HL-60 (cell line): ENCODE measurements at places on chromosomes 1 and 21.

DNA sequence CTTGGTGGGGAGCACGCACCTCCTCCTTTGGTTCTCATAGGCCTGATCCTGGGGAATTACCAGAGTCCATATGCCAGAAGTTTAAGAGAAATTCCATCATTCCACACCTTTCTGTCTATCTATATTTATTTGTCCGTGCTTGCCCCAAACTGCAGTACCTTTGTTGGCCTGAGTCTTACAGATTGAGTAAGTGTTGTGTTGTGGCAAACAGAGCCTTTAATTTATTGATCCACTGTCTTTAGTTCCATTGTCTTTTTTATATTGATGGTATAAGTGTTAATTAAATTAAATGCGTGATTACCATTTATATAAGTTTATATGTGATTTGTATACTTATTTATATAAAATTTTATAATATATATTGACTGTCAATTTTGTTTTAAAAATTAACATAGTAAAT lies 4.9 kb downstream of the SH3BGR start:
- no peak for DNase-seq

DNA sequence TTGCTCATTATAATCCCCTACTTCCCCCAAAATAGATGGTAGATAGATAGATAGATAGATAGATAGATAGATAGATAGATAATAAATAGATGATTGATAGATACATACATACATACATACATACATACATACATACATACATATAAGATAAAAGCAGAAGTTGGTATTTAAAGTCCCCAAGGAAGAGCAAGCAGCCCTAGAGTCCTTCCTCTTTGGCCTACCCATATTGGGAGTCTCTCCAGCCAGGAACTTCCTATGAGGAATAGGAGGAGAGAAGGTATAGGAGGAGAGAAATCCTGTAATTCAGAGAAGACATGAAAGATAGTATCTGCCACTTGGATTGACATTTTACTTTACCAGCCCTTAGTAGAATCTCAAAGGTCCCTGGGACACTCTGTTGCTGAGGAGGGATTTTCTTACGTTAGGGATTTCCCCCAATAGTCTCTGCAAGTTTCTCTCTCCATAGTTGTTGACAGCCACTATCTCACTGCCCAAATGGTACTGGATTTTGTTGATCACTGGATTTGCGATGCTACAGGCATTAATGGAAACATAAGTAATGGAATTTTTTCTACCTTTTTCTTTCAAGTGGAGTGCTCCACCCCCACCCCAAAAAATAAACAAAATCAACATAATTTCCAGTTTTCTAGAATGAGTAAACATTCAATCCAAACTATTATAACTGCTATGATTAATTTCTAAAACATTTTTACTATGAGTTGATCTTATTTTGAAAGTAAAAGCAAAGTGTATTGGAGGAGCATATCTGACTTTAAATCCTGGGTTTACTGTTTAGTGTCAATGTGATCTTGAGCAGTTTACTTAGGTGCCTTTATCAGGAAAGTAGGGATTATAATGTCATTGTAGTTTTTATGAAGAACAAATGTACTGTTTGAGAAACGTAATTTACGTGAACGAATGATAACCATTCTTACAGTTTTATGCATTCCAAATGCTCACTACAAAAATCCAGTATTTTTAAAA lies 93.2 kb upstream of the TNFSF4 start:
- DNase-seq = no peak

DNA sequence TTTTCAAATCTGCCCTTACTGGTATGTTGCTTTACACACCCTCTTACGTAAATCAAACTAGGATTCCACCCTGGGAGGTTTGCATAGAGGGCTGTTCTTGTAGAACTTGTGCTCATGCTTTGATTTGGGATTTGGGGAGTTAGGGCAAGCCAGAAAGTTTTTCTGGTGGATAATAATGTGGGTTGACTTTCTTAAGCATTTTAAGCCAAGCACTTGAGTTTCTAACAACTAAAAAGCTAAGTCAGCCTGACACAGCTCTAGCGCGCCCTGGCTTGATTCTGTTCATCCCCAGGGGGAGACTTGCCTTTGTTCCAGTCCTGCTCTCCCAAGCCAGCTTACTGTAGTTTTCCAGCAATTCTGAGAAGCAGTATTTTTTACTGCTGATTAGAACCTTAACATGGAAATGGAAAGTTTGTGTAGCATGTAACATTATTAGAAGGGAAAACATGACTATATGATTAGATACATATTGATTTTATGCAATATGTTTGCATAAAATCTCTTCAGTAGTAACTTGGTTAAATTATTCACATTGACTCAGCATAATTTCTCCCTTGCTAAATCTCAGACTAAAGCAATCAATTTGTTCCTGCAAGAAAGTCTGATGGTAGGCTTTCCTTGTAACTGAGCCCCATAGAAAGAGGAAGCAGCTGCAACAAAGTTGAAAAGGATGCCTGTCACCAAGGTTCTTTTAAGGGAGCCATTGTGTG lies 11.0 kb upstream of the PGD start:
- peak; percentile 90 for DNase-seq

GRCh38 chr1:211699059-211699458 lies 23.6 kb upstream of the NEK2 start:
- no peak for DNase-seq

DNA sequence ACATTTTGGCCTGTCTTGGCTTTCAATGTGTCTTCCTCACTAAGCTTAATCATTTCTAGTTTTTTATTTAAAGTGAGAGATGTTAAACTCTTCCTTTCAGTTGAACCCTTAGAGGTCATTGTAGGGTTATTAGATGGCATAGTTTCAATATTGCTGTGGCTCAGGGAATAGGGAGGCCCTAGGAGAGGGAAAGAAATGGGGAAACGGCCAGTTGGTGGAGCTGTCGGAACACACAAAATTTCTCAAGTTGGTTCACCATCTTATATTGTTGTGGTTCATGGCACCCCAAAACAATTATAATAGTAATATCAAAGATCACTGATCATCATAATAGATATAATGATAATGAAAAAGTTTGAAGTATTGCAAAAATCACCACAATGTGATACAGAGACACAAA lies 31.4 kb upstream of the KAZN start:
- DNase-seq = no peak

GRCh38 chr1:240888039-240888786 lies 276.3 kb upstream of the GREM2 start:
- peak; percentile 15 for DNase-seq

GRCh38 chr1:208709981-208710380 lies 465.8 kb upstream of the PLXNA2 start:
- DNase-seq = no peak

GRCh38 chr1:115647047-115647446 lies 5.3 kb downstream of the VANGL1 start:
- DNase-seq = no peak

- DNase-seq = no peak
Measured at GRCh38 chr1:221376286-221376685, 365.6 kb downstream of the DUSP10 start.

GRCh38 chr21:35168735-35169134 lies 119.6 kb upstream of the RUNX1 start:
- no peak for DNase-seq

GRCh38 chr1:112460615-112461014 lies 48.1 kb upstream of the WNT2B start:
- no peak for DNase-seq

DNA sequence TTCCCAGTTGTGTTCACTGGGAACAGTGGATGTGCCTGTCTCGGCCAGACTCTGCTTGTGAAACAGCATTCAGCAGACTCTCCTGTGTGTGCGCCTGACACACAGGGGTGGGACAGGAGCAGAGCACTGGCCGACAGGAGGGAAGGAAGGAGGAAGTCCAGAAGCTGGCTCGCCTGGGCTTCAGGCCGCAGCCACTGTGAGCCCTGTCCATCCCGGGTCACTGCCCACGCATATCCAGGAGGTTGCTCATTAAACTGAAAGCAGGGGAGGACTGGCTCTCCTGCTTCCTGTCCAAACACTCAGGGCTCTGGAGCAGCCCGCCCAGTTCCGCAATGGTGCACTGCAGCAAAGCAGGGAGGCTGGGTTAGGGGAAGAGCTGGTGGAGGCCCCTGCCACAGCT lies 218.7 kb upstream of the VAMP3 start:
- DNase-seq = no peak

DNA sequence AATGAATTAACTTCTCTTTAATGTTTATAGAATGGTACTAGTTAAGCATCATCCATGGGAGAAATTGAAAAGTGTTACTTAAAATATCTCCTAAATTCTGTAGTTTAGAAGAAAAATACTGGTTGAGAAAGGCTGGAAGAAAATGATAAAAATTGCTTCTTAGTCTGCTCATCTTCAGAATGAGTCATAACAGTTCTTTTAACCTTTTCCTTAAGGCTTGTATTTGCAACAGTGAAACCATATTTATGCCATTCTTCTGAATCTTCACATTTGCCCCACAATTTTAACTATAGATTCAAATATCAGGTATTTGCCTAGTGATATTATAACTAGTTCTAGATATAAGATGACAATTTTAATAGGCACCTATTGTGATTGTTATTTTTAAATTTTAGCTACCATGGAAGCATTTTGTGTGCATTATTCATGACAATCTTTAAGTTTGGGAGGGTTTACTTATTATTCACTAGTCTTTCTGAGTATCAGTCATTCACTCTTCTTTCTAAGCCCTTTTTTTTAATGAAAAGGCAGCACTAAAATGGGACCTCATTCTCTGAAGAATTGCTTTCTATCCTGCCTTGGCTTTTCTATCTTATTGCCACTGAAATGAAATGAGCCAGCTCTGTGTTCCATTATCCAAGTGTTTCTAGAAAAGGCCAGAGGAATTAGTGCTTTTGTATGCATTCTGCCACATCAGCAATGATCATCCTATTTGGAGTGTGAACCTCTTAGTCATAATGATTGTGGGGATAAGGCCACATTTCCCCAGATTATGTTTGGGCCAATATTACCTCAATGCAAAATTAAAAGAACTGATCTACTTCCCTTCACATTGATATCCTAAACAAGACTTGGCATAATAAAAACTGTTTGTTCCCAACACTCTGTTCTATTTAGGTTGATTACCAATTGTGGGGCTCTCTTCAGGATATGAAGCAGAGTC lies 58.4 kb downstream of the SAMSN1 start:
- no peak for DNase-seq

- DNase-seq = no peak
Measured at GRCh38 chr1:226972931-226973330, 32.8 kb downstream of the COQ8A start.

DNA sequence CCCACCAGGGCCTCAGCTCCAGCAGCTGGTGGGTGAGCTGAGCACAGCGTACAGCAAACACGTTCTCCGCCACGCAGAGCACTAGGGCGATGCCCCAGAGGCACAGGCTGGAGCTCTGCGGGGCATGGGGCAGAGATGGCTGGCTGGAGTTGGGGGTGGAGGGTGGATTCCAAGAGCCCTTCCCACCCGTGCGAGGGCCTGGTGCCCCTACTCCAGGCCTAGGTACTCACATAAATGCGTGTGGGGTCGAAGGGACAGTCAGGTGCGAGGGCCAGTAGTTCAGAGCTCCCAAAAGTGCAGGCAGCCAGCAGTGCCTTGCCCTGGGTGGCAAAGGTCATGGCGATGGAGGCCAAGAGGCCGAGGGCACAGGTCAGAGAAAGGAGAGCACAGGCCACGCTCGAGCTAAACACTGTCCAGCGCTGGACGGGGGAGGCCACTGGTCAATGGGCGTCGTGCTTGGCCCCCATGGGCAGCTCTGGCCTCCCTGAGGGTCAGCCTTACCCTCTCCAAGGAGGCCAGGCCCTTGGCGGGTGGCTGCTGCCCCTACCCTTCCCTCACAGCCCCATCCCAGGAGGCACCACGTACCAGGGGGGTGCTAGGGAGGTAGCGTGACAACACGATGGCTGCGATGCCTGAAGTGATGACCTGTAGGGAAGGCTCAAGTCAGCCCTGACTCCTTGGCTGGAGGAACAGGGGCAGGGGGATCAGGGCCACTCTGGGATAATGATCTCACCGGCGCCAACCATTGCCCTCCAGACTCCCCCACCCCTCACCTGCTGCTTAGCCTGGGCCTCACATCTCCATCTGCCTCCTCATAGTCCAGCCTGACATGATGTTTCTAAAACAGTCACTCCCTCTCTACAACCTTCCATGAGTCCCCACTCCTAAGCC lies 5.6 kb downstream of the TMEM54 start:
- no peak for DNase-seq

- DNase-seq = no peak
Measured at GRCh38 chr1:8145545-8146202, 119.6 kb upstream of the ERRFI1 start.

- peak; percentile 21 for DNase-seq
Measured at GRCh38 chr1:55214212-55214933, 791 bp downstream of the USP24 start.

GRCh38 chr1:228687587-228687986 lies 47.7 kb upstream of the RHOU start:
- no peak for DNase-seq

- DNase-seq = no peak
Measured at GRCh38 chr1:118621839-118622238, 366.3 kb downstream of the TBX15 start.

DNA sequence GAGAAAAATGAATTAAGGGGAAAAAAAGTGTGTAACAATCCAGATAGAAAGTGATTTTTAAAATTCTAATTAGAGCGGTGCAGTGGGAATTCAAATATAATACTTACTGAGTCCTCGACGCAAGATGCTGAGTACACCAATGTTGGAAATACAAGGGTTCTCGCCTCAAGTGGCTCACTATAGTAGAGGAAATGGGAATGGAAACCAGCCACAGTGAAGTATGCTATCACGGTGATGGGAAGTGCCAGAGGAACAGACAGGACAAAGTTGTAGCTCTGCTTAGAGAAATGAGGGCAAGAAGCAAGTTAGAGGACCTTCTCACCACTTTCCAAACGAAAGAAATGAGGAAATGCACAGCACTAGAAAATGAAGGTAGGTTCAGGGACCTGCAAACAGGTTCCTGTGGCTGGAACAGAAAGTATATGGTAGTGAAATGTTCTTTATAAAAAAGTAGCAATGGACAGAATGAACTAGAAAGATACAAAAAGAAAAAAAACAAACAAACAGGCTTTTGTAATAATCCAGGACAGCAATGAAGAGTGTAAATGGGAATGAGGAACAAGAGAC lies 13.5 kb downstream of the EGLN1 start:
- no peak for DNase-seq

DNA sequence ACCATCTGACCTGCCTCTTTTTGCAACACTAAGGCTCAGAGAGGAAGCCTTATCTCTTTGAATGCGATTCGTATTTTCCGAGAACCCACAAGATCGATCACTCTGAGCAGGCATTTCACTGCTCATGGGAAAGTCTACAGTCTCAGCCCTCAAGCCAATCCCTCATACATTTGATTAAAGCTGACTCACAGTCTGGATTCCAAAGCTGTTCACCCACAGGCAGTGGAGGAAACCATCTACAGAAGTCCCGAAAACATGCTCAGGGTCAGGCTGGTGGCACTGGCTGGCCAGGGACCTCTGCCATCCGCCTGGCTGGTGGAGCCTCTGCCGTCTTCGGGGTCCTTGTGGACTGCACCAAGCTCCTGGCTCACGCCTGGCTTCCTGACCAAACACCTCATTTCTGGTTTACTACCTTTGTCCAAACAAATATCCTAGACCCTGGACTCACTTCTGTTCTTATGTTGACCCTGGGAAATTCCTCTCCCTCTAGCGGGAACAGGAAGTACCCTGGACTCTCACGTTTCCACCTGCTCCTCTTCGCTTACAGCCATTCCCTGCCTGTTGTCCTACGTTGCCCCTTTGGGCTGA lies 650.0 kb downstream of the SMYD3 start:
- DNase-seq = no peak

- no peak for DNase-seq
Measured at GRCh38 chr1:227559499-227559898, 3.9 kb upstream of the ZNF678 start.
